Right atrium auricular region (tissue), 2 donors: ENCODE measurements at places on chromosomes 3 and 15.

GRCh38 chr15:95347837-95348236 is 982.7 kb upstream of the NR2F2 start:
- DNase-seq: no peak

DNA sequence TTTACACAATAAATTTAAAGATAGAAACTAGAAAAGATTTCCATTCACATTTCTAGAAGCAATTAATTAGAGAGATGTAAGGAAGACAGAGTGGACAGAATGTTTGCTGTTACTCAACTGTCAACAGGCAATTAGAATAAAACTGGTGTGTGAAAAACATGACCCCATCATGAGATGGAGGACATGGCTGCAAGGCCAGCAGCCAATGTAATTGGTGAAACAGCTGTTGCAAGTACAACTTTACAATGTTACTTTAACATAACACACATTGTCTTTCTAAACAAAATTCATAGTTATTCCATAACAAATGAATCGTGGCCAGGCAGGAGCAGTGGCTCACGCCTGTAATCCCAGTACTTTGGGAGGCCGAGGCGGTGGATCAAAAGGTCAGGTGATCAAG is 28.6 kb upstream of the STAG1 start:
- no peak for DNase-seq

DNA sequence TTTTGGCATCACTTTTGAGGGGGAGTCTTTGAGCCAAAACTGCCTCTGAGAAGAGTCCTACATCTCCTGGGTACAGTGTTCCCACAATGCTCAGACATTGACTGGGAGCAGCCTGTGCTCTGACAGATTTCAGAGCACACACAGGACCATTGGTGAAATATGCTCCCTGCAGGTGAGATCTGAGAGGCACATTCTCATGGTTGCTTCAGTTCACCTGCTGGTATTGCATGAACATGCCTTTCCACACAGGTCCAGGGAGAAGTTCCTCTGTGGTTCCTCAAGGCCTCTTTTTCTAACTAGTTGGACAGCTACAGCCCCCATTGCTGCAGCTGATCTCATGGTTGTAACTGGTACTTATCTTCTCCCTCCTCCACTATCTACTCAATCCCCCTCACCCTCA is 37.0 kb downstream of the FOXL2 start:
- DNase-seq: no peak

GRCh38 chr3:86814321-86814720 is 176.6 kb downstream of the VGLL3 start:
- no peak for DNase-seq

DNA sequence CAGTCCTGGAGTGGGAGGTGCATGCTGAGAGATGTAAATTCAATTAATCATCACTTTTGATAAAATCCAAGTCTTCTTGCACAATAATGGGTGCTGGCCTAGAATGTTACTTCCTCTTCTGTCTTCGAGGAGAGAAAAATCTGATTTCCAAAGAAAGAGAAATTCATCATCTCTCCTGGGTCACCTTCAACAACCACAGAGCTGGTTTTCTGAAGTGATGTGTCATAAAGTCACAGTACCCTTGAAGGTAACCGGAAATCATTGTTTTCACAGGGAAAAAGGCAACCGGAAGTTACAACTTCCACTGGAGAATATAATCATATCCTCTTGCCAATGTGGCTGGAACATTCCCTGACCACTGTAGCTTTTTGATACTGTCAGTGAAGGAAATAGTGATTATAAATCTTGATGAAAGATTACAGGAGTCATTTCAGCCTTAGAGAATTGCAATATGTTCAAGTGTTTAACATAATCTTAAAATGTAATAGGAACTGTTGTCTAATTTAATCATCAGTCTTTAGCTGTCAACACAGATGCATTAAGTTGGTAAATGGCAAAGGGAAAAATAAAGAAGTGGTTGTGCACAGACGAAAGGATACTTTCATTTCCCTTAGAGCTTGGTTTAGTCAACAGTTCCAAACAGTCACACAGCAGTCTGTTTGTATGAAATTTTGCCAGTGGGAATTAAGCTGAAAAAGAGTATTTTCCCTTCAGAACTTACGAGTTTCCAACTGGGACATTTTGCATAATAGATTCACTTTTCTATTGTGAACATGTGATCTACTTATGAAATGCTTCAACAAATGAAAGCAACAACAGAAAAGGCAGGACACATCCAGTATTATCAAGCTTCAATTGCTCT is 106.5 kb upstream of the SLC4A7 start:
- no peak for DNase-seq

DNA sequence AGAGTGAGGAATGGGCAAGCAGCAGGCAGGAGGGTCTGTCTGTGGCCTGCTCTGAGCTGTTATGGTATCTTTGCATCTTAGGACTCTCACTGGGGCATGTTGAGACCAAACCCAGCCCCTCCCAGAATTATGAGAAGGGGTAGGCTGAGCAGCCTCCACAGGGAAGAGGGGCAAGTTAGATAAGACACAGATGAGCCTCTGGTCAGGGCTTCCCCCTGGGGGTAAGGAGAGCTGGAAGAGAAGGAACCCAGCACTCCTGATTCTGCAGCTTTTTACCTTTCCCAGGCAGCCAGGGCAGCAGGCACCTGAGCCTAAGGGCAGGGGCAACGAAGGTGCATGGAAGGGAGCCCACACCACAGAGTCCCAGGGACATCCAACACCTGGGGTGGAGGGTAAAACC is 19.3 kb downstream of the DUOX1 start:
- DNase-seq: no peak

DNA sequence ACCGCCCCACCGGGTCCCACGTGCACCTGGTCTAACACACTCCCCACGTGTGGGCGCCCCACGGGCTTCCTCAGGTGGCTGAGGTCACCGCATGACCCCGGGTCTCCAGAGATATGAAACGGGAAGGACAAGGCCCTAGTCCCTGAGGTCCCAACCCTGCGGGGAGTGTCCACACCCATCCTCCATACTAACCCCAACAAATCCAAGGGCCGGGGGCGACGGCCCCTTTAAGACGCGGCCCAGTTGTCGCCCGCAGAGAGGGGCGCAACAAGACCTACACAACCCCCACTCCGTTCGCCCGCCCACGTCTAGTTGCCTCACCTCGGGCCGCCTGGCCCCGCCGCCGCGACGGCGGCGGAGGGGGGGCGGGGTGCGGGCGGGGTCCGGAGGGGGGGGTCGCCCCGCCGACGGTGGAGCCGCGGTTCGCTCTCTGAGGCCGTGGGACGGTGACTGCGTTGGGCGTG is 396 bp downstream of the INO80 start:
- DNase-seq: peak; percentile 65

DNA sequence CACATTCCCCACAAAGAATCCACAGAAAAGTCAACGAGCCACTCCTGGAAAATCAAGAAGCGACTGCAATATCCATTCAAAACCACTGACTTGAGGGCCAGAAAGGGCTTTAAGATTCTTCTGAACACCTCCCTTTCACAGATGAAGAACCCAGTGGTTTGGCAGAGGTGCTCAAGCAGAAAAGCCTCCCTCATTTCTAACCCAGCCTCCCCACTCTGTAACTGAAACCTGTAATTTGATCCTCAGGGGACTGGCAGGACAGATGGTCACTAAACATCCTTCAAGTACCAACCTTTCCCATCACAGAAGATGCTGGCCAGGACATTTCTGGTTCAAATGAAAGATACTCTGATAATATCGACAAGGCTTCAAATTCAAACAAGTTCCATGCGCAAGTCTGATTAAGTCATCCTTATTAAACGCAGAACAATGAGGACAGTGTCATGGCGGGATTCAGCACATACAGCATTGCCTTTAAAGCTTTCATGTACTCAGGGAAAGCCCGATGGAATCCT is 5.5 kb downstream of the SEMA5B start:
- no peak for DNase-seq

DNA sequence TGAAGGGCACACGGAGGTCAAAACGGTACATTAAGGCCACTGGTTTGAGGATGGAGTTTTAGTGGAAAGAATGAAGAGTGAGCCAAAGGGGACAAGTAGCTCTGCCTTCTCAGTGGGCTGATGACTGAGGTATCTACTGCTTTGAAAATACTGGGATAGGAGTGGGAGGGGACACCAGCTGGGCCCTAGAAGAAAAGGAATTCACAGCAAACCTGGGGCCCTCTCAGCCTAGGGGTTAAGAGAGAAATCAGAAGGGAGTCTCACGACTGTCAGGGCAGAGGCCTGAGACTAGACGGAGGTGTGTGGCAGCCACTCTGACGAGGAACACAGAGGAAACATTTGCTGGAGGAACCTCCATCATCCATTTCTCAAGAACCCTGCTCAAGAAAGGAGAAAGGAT is 75.1 kb downstream of the TNIK start:
- no peak for DNase-seq
